NCI-H2029 treated with DMSO at 0.1 percent for 48 hours (cell line): ENCODE measurements at places on chromosomes 16 and 17.
A peak's percentile ranks its signal among the peaks of the same experiment; 100 is the strongest.

DNA sequence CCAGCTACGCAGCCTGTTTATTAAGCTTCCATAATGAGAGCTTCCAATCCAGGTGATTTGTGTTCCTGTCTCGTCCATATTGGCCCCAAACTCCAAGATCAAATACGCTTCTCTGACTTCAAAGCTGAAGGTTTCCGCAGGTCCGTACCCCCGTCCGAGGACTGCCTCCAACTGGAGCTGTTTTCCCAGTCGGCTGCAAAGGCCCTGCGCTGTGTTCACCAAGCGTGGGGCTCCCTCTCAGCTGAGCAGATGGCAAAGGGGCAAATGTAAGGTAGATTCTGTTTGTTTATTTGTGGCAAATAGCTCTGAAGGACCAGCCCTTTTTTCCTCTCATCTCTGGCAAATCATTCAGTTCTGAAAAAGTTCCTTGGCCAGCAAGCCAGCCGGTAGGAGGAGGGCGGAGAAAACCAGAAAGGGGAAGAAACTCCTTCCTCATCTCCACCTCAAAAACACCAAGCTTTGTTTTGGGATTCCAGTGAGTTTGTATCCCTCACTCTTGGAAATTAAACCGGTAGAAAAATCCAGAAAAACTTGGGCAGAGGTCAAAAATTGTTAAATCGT, 35.2 kb downstream of the NXN start:
- no peak for DNase-seq

DNA sequence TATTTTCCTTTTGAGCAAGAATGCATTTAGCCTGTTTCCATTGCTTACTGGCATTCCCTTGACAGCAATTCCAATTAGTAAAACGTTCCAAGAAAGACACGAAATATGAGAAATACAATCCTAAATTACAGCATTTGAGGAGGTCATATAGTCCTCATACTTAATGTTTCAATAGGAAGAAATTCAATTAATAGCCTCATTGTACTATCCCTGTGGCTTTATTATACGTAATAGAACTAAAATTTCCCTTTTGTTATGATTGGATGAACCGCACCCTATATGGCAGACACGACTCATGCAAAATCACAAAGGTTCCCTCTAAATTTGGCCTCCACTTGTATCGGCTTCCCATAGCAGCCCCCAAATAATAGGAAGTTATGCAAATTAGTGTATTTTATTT, 291.7 kb downstream of the CEP112 start:
- no peak for DNase-seq

- no peak for DNase-seq
These were observed 10.0 kb upstream of the LITAF start for GRCh38 chr16:11596572-11597226.

GRCh38 chr16:57112403-57113041, 20.1 kb downstream of the CPNE2 start:
- DNase-seq = no peak

DNA sequence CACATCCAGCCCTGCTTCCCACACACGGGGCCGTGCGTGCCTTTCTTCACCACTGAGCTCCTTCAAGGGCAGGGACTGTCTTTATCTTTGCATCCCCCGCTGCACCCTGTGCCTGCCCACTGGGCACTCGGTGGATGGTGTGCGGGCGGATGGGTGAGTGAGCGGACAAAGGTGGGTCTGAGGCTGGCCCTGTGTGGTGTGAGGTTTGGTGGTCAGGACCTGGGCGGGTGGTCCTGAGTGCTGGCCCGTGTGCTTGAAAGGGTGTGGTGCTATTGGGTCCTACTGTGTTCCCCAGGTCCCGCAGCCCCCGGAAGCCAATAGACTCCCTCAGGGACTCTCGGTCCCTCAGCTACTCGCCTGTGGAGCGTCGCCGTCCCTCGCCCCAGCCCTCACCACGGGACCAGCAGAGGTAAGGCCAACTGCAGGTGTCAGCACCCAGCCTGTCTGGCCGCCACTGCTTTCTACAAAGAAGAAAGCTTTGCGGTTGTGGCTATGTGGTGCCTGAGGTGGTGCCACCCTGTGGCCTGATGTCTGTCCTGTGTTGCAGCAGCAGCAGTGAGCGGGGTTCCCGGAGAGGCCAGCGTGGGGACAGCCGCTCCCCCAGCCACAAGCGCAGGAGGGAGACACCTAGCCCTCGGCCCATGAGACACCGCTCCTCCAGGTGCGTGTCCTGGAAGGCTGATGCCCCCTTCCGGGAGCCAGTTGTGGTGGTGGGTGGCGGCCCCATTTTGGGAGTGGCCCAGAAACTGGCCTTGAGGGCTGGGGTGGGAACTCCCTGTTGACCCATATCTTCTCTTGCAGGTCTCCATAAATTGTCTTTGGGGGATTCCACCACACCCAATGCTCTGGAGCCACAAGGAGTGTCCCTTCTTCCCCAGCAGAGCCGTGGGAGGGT, 6.8 kb downstream of the ELOB start:
- no peak for DNase-seq

DNA sequence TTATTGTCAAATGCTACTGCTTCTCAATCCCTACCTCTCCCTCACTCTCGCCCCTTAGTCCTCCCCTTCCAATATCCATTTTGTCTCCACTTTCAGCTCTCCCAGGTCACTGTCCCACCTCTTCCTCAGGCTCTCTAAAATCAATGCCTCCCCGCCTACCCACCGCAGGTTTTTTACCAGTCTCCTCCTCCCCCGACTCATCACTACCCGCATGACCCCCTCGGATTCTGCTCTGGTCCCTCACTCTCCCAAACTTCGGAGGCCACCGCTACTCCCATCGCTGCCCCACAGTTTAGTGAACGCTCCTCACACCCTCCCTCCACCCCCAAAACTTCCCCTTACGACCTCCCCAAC, 513 bp downstream of the CRLF3 start:
- no peak for DNase-seq

- DNase-seq = no peak
These were observed 66.0 kb upstream of the ZNF423 start for GRCh38 chr16:49921791-49922456.

DNA sequence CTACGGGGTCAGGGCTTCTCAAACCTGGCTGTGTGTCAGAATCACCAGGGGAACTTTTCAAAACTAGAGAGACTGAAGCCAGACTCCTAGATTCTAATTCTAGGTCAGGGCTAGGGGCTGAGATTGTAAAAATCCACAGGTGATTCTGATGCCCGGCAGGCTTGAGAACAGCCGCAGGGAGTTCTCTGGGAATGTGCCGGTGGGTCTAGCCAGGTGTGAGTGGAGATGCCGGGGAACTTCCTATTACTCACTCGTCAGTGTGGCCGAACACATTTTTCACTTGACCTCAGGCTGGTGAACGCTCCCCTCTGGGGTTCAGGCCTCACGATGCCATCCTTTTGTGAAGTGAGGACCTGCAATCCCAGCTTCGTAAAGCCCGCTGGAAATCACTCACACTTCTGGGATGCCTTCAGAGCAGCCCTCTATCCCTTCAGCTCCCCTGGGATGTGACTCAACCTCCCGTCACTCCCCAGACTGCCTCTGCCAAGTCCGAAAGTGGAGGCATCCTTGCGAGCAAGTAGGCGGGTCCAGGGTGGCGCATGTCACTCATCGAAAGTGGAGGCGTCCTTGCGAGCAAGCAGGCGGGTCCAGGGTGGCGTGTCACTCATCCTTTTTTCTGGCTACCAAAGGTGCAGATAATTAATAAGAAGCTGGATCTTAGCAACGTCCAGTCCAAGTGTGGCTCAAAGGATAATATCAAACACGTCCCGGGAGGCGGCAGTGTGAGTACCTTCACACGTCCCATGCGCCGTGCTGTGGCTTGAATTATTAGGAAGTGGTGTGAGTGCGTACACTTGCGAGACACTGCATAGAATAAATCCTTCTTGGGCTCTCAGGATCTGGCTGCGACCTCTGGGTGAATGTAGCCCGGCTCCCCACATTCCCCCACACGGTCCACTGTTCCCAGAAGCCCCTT, 10.9 kb downstream of the STH start:
- no peak for DNase-seq

DNA sequence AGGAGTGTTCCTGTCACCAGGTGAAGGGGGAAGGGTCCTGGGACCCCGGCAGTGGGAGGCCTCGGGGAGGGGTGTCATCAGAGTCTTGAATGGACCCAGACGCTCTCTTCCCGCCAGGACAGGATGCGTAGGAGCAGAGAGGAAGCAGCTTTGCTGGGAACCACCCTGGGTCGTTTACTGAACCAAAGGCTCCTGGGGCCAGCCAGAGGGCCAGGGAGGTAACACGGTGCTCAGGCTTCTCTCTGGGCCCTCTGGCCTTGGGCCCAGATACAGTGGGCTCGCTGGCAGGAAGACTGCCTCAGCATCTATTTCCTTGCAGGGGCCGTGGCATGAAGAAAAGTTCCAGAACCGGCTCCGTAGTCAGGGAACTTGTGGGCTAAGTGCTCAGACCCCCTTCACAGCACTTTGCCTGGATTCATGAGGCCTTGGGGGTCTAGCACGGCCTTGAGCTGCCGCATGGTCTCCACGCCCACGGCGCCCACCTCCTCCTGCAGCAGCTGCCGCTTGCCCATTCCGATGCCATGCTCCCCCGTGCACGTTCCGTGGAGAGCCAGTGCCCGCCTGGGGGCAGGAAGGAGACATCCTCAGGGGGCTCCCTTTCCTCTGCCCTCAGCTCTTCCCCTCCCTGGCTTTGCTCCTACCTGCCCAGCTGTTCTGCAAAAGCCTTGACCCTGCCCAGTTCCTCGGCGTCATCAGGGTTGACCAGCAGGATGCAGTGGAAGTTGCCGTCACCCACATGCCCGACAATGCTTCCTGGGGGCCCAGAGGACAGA, 4.4 kb downstream of the LDHD start:
- no peak for DNase-seq

GRCh38 chr16:22220069-22220440, 14.0 kb downstream of the EEF2K start:
- peak; percentile 50 for DNase-seq

DNA sequence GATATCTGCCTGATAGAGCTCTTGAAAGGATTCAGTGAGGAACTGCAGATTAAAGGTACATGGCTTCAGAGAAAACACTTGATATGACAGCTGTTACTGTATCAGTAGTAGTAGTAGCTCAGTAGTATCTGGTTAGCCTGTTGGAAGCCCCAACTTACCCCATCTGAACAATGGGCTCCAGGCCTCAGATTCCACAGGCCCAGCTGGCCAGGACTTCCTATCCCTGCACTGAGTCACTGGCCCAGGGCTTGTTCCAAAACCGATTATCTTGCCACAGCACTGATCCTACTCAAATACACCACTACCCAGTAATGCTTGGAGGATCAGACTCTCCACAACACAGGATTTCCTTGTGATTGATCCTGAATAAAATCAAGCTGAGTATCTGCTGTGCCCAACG, 32.6 kb downstream of the DCUN1D3 start:
- DNase-seq = no peak

- DNase-seq = no peak
These were observed 35.3 kb upstream of the RAI1 start for GRCh38 chr17:17645961-17646360.

DNA sequence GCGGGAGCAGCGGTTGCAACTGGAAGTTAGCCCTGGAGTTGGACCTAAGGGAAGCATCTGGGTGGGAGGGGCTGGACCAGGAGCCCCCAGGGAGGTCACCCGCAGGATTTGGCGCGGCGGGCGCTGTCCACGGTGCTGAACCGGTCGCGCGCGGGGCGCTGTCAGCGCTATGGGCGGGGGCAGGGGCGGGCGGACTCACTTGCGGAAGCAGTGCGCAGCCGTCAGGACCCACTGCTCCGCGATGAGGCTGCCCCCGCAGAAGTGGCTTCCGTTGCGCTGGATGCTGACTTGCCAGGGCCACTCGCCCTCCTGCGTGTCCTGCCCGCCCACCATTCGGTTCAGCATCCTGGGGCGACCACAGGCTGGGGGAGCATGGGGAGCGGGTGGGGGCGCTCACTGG, 4.5 kb downstream of the PRSS27 start:
- DNase-seq = no peak

DNA sequence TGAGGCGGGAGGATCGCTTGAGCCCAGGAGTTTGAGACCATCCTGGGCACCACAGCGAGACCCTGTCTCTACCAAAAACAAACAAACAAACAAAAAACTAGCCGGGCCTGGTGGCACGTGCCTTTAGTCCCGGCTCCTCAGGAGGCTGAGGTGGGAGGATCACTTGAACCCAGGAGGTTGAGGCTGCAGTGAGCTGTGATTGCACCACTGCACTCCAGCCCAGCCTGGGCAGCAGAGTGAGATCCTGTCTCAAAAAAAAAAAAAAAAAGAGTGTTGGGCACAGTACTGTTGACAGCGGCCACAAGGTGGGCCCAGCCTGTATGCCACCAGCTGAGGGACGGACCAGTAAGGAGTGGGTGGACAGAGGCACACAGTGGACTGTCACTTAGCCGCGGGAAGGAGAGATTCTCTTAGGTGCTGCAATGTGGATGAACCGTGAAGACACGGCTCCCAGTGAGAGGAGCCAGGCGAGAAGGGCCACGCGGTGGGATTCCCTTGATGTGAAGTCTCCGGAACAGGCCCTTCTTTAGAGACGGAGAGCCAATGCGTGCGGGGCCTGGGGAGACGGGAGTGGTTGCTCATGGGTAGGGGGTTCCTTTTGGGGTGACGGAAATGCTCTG, 31.1 kb downstream of the GSE1 start:
- DNase-seq = no peak

GRCh38 chr16:57092786-57093411, 516 bp downstream of the CPNE2 start:
- DNase-seq = no peak

- DNase-seq = no peak
These were observed 2.5 kb upstream of the MYH4 start for GRCh38 chr17:10471858-10472257.

- DNase-seq = no peak
These were observed 1.4 kb downstream of the HIRIP3 start for GRCh38 chr16:29993903-29994599.

DNA sequence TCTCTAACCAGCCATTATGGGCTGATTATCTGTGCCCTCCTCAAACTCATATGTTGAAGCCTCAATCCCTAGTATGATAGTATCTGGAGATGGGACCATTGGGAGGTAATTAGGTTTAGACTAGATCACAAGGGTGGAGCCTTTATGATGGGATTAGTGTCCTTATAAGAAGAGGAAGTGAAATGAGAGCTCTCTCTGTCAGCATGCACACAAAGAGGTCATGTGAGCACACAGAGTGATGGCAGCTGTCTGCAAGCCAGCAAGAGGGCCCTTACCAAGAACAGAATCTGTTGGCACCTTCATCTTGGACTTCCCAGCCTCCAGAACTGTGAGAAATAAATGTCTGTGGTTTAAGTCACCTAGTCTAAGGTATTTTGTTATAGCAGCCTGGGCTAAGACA, 101.9 kb downstream of the PCTP start:
- DNase-seq = no peak
